Pancreas (tissue), 10 donors: ENCODE measurements at places on chromosomes 13 and 19. TPM values are rescaled to one million over a fixed set of nuclear protein-coding genes. Genes with fewer than 3 reads are reported as not detected.
A peak's percentile ranks its signal among the peaks of the same experiment; 100 is the strongest.

DNA sequence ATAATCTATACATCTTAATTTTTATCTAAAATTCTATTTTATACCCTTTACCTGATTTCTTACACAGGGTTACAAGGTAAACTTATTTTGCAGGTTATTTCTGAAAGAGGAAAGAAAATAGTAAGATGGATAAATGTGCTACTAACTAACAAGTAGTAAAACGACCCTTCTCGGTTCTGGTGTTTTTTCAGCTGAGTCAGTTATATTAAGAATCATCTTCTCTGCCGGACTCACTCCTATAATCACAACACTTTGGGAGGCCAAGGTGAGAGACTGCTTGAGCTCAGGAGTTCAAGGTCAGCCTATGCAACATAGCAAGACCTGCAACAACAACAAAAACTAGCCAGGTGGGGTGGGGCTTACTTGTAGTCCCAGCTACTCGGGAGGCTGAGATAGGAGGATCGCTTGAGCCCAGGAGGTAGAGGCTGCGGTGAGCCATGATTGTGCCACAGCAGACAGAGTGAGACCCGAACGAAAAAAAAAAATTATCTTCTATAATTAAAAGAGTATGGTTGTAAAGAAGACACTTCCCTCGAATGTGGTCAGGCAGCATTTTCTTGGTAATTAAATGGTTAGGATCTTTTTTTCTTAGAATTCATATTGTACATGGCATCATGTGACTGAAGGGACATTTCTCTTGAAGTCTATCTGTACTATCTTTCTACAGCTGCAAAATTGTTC is 27.9 kb upstream of the RCBTB2 start:
- no peak for DNase-seq

- peak; percentile 23 for DNase-seq
Observed at GRCh38 chr13:24671386-24672113, 8.7 kb upstream of the ATP12A start.

DNA sequence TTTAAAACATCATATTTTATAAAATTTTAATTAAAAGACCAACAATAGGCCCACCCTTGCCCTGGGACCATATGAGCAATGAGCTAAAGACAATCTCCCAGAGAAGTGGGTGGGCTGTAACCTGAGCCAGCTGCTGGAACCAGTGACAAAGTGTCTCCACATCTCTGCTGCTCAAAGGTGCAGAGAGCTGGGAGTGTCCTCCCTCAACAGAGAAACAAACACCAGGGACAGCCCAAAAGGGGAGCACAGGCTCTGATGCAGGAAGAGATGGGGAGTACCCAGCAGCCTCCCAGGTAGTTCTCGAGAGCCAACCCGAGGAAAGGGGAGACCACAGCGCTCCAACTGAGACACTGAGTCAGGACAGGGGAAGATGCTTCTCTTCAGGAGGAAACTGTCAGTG is 39.1 kb downstream of the DOCK9 start:
- DNase-seq = no peak

DNA sequence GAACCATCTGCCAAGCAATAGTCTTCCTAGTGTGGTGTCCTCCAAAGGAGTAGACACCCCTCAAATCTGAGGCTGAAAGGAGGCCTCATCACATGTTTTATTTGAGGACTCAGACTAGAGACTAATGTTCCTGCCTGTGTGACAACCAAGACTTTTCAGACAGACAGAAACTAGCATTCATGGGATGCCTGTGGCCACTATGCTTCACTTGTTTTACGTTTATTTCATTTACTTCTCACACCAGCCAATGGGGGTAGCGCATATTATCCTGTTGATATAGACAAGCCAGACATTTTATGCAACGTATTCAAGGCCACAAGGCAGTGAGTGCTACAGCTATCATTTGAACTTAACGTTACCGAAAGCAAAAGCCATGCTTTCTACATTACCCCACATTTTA is 391.7 kb upstream of the HTR2A start:
- no peak for DNase-seq

- DNase-seq = no peak
Observed at GRCh38 chr13:44397766-44398223, 24.2 kb downstream of the SERP2 start.

- DNase-seq = no peak
Observed at GRCh38 chr13:73891805-73892204, 242.4 kb downstream of the KLF12 start.

SH2D3A gene
- polyA plus RNA-seq = 31.9 TPM

ZNF284 gene
- polyA plus RNA-seq = 0.53 TPM

SPART gene
- 16.1 TPM for polyA plus RNA-seq

SYCN gene
- polyA plus RNA-seq = 1,825 TPM

MEF2B gene
- polyA plus RNA-seq = 1.7 TPM
